Common myeloid progenitor, CD34-positive (primary cell): ENCODE measurements at places on chromosomes 13 and 19.

- no peak for DNase-seq
These were observed 85.9 kb downstream of the MBNL2 start for GRCh38 chr13:97307882-97308624.

- DNase-seq = no peak
These were observed 170.4 kb downstream of the LIG4 start for GRCh38 chr13:108044954-108045353.

DNA sequence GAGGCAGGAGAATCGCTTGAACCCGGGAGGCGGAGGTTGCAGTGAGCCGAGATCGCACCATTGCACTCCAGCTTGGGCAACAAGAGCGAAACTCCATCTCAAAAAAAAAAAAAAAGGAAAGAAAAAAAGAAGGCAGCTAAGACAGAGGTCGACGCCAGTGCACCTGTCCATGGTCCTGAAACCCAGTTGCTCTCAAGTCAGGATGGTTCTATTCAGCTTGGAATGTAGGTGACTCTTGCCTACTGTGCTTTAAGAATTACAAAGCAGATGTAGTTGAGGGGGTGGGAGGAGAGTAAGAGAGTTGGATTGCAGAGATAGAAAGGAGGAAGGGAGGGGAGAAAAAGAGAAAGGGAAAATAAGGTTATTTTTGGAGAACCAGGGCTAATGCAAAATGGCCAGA lies 18.7 kb downstream of the CACNG7 start:
- DNase-seq = peak; percentile 84

GRCh38 chr19:51168564-51169282 lies 26.6 kb downstream of the SIGLEC7 start:
- DNase-seq = no peak

DNA sequence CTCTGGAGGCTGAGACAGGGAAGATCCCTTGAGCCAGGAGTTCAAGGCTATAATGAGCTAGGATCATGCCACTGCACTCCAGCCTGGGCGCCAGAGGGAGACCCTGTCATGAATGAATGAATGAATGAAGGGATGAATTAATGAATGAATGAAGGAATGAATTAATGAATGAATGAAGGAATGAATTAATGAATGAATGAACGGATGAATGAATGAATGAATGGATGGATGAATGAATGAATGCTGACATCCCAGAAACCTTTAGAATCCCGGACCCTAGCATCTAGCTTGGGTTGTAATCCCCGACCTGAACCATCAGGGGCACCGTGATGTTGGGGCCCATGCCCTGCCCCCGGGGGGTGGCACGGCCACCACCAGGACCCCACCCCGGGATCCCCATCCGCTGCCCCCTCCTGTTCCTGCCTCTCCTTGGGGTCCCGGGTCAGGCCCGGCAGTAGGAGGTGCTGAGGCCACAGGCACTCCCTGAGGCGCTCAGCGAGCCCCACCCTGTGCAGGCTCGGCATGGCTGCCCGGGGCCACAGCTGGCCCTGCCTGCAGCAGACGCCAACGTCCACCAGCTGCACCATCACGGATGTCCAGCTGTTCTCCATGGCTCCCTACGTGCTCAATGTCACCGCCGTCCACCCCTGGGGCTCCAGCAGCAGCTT lies 3.4 kb downstream of the EBI3 start:
- no peak for DNase-seq

- no peak for DNase-seq
These were observed 22.0 kb upstream of the RAP2A start for GRCh38 chr13:97411984-97412383.

- DNase-seq = no peak
These were observed 131.0 kb upstream of the FNDC3A start for GRCh38 chr13:48844676-48845075.

DNA sequence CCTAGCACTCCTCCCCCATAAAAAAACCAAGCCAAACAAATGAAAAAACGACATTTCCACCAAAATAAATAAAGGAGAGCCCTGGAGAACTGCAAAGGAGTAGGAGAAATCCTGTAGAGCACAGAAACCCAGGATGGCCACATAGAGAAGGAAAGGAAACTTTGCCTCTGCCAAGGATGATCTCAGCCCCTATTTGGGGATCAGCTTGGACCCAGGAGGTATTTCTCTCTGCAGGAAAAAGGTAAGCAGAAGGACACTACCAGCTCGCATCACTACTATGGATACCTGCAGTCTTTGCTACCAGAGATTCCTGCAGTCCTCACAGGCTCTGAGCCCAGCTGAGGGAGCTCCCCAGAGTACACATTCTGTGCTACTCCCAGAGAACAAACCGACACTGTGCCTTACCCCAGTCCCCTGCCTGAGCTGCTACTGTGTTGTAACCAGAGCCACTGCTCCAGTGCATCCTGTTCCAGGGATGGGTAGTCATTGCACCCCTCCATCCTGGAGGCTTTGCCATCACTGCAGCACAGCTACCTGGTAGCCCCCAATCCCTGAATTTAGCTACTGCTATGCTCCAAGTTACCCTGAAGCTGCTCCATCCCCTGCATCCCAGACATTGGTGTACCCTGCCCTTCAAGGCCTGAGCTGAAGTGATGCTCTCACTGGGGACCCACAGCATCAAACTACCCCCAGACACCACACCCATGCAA lies 41.7 kb downstream of the VWA8 start:
- no peak for DNase-seq

- no peak for DNase-seq
These were observed 2.9 kb downstream of the SBNO2 start for GRCh38 chr19:1170938-1171754.

- DNase-seq = no peak
These were observed 741 bp downstream of the PLEKHF1 start for GRCh38 chr19:29665826-29666577.

GRCh38 chr13:95902741-95903140 lies 150.5 kb downstream of the UGGT2 start:
- DNase-seq = no peak

- peak; percentile 75 for DNase-seq
These were observed 84.5 kb downstream of the LRRC63 start for GRCh38 chr13:46296115-46296822.

- peak; percentile 29 for DNase-seq
These were observed 534 bp downstream of the CAB39L start for GRCh38 chr13:49443357-49443703.

DNA sequence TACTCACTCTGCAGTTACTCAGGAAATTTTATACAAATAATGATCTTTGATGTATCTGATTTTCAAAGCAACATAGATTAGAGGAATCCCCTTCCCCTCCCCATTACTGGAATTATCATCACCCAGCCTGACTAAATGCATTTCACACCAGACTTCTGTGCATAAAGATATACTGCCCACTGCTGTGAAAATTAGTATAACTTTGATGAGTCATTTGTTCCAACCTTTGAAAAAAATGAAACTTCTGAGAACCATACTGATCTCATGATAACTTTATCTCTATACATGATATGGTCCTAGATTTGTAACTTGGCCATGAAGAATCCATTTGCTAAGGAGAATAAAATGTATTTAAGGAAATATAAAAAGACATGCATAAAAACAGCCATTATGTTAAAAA lies 63.9 kb downstream of the GPC6 start:
- no peak for DNase-seq

GRCh38 chr13:112855859-112856258 lies 113.2 kb upstream of the MCF2L start:
- no peak for DNase-seq

- peak; percentile 84 for DNase-seq
These were observed 20.3 kb downstream of the LNX2 start for GRCh38 chr13:27599845-27600553.

DNA sequence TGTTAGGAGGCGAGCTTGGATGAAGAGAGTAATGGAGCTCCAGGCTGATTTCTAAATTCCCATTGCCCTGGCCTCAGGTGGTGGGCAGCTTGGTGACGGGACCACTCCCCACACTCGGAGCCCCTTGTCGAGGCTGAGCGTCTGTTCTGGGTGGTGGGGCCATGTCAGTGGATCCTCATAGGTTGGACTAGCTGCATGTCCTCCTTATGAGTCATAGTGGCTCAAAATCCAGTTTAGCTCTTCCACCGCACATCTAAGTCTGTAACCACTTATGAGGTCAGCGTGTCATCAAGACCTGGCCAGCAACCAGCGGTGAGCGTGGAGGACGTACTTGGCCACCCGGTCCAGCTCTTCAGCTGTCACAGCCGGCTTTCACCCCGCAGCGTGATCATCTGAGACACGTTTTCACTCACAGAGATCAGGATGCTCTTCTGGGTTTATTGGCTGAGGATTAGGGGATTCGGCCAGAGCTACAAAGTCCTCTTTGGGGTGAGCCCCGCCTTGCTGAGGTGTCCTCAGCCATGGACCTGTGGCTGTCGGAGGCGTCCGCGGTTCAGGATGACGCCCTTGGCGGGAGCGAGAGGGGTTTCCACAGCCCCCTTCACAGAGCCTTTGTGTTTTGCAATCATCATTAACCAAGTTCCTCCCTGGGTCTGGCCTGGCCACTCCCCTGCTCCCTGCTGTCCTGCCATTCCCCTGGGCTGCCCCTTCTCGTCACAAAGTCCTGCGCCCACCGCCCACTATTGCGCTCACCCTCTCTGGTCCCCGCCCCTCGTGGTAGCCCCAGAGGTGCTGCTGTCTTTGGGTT lies 41.9 kb downstream of the ADPRHL1 start:
- DNase-seq = no peak
